ENCODE measurements at places on chromosomes 6 and 20.

DNA sequence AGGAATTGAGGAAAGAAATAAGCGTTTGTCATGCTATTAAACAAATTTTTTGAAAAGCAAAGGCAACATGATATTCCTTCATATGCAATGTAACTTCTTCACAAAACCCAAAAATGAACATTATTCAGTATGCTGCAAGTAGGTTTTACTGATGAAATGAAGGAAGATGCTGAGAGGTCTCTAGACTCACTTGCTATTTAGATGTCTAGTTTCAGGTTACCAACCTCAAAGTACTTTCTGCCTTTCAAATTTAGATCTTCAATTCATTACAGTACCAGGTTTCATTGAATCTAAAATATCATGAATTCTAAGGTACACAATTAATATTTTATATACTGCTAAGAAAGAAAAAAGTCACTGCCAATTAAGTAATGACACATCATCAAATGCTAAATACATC is 39.9 kb downstream of the MYO6 start:
- no peak for DNase-seq

GRCh38 chr20:49115564-49115963 is 69.5 kb downstream of the CSE1L start:
- no peak for DNase-seq

GRCh38 chr20:62794007-62794724 is 2.1 kb upstream of the MRGBP start:
- peak; percentile 91 for DNase-seq

DNA sequence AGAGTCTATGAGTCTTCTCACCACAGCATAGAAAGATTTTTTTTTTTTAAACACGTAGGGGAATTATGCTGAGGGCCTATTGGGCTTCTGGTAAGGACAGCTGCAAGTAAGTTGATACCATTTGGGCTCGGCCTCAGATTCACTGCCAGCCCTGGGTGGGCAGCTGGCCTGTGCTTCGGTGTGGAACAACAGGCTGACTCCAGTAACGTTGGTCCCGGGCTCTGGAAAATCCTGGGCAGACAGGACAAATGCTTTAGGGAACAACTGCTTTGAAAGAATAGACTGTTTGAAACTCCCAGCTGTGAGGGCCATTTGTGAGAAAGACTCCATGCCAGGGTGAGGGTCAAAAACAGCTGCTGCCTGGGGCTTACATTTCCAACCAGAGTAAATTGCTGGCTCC is 366.5 kb downstream of the QKI start:
- DNase-seq, result no peak

GRCh38 chr6:68506911-68507310 is 128.2 kb upstream of the ADGRB3 start:
- no peak for DNase-seq

- peak; percentile 38 for DNase-seq
Observed at GRCh38 chr6:33633462-33634158, 12.5 kb downstream of the ITPR3 start.

DNA sequence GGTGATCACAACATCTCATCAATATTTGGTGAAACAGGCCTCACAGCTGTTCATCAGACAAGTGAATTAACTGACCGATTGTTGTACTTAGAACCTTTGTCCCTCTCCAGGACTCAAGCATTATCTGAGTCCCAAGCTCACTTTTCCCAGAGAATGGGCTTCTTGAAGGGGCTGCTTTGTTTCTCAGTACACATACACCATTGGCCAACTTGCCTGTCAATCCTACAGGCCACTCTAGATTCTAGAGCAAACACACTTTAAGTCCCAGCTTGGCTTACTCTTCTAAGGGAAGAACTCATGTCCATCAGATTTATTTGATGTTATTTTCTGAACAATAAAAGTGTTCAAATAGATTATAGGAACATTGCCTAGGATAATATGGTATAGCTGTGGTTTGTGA is 249.5 kb downstream of the BCKDHB start:
- no peak for DNase-seq

- DNase-seq, result no peak
Observed at GRCh38 chr20:25063981-25064380, 6.0 kb upstream of the ACSS1 start.

All from stimulated activated CD4-positive, alpha-beta T cell treated with anti-CD3 and anti-CD28 coated beads, Interleukin-4, amount 100 ng/mL, for 48 hours (primary cell).